ENCODE measurements at places on chromosomes 16 and 17.

DNA sequence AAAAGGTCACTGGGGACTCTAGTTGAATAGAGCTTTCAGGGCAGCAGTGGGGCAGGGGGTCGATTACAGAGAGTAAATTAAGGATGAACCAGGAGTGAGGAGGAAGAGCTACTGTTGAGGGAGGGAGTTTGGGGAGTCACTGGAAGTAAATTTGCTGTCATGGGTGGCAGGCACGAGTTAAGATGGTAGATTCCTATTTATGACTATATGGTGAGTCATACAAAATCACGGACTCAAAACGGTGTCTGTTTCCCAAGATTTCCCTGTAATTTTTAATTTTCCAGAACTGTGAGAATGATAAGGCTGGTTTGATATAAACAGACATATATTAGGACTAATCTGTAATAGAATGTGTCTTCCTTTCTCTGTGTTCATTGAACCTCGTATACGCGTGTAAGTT lies 287.6 kb upstream of the GOT2 start:
- no peak for DNase-seq

DNA sequence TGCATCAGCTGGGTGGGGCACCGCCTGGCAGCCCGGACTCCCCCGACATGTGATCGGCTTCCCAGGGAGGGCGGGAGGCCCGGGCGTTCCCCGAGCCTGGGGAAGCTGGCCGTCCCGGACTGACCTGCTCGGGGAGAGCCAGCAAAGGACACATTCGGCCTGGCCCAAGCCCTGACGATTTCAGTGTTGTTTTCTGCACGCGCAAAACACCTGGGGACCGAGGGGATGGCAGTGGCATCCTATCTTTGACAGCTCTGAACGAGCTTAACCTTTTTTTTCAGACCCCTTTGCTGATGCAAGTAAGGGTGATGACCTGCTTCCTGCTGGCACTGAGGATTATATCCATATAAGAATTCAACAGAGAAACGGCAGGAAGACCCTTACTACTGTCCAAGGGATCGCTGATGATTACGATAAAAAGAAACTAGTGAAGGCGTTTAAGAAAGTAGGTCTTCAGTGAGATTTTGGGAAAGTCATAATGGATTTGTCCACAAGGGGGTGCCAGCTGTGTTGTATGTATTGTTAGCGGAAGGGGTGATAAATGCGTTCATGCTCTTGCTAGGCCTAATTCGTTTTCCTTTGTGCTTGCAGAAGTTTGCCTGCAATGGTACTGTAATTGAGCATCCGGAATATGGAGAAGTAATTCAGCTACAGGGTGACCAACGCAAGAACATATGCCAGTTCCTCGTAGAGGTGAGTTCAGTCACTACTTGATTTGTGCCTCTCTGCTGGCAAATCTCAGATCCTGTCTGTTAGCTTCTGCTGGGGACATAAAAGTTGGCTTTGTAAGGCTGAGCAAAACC lies 1.0 kb downstream of the EIF1 start:
- DNase-seq: no peak

DNA sequence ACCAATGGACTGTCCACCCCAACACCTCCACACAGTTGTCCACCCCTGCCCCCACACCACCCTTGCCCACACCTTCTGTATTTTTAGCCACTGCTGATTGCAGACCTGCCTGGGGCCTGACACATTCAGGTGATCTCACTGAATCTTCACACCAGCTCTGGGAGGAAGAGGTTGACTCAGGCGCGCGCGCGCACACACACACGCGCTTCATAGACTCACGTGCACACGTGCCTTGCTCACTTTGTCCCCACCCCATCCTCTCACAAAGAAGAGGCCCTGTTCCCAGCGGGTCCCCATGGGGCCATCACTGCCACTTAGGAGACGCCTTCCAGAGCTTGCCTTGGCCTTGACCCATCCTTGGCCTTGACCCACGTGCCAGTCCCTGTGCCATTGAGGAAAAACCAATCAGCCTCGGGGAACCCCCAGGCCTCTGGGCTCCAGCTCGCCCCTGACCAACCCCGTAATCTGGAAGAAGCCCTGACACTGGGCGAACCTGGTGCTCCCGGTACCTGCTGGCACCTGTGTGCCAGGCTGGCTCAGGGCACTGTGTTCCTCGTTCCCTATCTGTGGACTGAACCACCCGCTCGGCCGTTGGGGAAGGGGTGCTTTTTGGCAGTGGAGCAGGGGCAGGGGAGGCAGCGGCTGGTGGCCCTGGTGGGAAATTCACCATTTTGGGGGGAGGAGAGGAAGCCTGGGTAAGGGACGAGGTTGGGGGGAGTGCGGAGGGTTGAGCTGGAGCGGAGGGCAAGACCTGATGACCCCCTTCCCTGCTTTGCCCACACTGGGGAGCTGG lies 3.2 kb downstream of the NLGN2 start:
- no peak for DNase-seq

DNA sequence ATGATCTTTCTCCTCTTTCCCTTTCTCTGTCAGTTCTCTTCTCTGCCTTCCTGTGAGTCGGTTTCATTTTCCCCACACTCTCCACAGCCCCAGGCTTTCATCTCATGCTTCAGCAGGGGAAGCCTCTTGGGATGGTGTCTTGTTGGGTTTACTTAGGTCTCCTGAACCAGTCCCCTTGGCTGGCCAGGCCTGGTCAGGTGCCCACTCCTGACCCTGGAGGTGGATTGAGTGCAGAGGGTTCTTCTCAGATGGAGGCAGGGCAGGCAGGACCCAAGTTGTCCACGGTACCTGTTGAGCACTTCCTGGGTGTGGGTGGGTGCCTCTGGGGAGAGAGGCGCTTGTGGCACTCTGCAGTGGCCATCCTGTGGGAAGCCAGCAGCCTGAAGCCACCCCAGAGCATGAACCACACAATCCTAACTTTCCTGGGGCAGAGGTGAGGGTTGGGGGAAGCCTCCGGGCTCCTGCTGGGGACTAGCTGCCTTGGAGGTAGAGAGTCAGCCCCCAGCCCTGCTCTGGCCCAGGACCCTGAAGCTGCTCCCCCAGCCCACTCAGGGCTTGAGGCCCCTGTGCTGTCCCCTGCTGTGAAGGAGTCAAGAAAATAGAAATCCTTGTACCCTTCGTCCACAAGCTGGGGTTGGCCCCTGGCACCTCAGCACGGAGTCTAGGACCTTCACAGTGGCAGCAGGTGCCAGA lies 2.0 kb upstream of the RAP1GAP2 start:
- DNase-seq: no peak

- DNase-seq: no peak
Measured at GRCh38 chr16:24524855-24525677, 14.3 kb upstream of the RBBP6 start.

GRCh38 chr16:2720719-2721633 lies 952 bp upstream of the PRSS27 start:
- peak; percentile 48 for DNase-seq

DNA sequence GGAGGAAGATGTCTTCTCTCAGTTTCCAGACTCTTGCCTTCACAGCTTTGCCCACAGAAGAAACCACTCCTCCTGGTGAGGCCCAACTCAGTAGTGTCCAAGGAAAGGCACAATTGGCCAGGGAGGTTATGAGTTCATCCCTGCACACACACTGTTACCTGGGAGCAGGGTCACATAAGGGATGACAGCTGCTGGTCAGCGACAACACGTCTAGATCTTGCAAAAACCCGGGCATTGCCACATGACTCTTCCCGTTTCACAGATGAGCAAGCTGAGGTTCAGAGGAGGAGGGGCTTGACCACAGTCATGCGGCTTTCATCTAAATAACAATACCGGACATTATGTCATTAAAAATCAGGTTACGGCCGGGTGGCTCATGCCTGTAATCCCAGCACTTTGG lies 186.0 kb downstream of the COPRS start:
- DNase-seq: no peak

GRCh38 chr17:62664336-62665120 lies 37.1 kb downstream of the MRC2 start:
- no peak for DNase-seq

- no peak for DNase-seq
Measured at GRCh38 chr17:41563607-41564170, 8.2 kb downstream of the KRT9 start.

- DNase-seq: no peak
Measured at GRCh38 chr17:82113422-82113821, 15.4 kb upstream of the FASN start.

DNA sequence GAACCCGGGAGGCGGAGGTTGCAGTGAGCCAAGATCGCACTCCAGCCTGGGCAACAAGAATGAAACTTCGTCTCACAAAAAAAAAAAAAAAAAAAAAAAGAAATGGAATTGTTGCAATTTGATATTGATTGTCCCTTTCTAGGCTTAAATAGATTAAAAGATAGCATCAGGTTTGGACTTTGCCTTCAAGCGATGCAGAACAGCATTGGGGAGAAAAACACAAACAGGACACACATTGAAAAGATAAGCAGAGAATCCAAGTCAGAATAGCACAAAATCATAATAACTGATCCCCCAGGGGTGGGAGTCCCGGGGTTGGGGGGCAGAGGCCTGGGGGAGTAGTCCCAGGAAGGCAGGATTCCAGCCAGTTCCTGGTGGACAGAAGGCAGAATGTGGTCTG lies 3.9 kb upstream of the CREBBP start:
- no peak for DNase-seq

Data from NCI-H524 treated with DMSO at 0.1 percent for 48 hours (cell line).